Activated effector memory CD4-positive, alpha-beta T cell treated with anti-CD3 and anti-CD28 coated beads, Interleukin-2, amount 50 U/mL, for 16 hours (primary cell): ENCODE measurements at places on chromosomes 1 and 21.
A peak's percentile ranks its signal among the peaks of the same experiment; 100 is the strongest.

GRCh38 chr1:27686223-27686990, 14.4 kb upstream of the IFI6 start:
- no peak for DNase-seq

- DNase-seq = no peak
These were observed 282.7 kb downstream of the KIF26B start for GRCh38 chr1:245437369-245438062.

- no peak for DNase-seq
These were observed 2.2 kb downstream of the TMEM35B start for GRCh38 chr1:34982820-34983376.

DNA sequence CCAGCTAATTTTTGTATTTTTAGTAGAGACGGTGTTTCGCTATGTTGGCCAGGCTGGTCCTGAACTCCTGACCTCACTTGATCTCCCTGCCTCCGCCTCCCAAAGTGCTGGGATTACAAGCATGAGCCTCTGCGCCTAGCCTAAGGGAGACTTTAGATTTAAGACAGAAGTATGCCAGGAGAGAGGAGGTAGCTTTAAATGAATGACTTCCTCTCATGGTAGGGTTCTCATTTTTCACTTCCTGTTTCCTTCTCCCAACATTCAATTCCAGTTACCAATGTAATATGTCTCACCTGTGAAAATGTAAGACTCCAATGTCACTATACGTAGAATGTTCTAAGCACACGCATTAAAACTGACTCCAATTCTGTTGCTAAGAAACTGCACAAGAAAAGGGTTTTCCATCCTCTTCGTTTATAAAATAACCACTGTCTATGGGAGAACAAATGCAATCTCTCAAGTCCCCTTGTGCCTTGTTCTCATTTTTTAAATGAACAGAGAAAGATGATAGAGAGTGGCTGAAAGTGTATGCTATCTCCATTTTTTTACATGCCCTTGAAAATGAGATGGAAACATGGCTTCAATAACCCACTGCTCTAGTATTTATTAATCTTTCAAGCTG, 140.0 kb downstream of the SLC45A1 start:
- DNase-seq = no peak

- no peak for DNase-seq
These were observed 27.2 kb downstream of the DYRK1A start for GRCh38 chr21:37393786-37394185.

GRCh38 chr1:230350208-230350921, 75.8 kb downstream of the PGBD5 start:
- DNase-seq = no peak

- no peak for DNase-seq
These were observed 72.6 kb downstream of the TTC3 start for GRCh38 chr21:37145635-37146111.

GRCh38 chr1:11952455-11953109, 18.1 kb downstream of the PLOD1 start:
- DNase-seq = no peak

DNA sequence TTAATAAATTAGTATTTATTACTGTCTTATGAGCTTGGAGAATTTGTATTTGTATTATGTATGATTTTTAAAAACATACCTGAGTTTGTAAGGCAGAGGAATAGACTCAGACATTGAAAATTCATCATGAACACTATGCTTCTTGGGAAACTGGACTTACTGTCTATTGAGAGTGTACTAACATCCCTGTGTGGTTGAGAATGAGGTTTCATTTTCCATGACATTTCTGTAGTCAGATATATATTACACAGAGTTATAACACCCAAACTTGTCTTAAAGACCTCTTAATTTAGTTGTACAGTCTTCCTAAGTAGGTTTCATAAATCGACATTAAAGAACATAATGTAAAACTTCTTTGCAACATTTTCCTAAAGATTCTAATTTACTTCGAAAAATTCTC, 30.0 kb downstream of the PPP2R5A start:
- DNase-seq = no peak

GRCh38 chr1:214958486-214958885, 124.1 kb upstream of the KCNK2 start:
- no peak for DNase-seq

DNA sequence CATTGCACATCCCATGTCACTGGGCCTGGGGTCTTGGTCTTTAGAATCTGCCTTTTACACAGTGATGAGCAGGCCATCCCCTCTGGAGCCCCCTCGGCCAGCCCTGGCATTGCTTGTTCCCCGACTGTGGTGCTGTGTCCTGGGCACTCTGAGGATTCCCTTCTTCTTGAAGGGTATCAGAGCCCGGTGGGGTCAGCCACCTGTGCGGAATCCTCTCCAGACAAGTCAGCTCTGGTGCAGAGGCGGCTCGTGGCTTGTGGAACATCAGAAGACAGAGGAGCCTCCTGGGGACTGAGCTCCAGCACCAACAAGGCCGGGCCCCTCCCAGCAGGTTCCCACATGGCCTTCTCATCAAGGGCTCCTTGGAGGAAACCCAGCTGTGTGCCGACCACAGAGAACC, 57.9 kb upstream of the AJAP1 start:
- DNase-seq = no peak

DNA sequence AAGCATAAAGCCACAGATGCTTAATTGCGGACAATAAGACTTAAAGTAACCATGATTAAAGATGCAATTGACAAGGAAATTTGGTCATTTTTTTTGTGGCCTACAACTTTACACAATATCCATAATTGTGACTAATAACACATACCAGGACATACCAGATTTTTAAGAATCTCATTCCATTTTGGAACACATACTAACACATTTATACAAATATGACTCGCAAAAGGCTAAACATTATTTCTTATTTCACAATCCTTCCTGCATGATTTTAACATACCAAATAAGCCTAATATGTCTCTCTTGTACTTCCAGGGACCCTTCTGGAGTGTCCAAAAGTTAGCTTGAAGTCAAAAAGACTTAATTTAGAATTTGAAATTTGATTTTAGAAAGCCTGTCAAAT, 48.8 kb downstream of the DR1 start:
- DNase-seq = no peak

DNA sequence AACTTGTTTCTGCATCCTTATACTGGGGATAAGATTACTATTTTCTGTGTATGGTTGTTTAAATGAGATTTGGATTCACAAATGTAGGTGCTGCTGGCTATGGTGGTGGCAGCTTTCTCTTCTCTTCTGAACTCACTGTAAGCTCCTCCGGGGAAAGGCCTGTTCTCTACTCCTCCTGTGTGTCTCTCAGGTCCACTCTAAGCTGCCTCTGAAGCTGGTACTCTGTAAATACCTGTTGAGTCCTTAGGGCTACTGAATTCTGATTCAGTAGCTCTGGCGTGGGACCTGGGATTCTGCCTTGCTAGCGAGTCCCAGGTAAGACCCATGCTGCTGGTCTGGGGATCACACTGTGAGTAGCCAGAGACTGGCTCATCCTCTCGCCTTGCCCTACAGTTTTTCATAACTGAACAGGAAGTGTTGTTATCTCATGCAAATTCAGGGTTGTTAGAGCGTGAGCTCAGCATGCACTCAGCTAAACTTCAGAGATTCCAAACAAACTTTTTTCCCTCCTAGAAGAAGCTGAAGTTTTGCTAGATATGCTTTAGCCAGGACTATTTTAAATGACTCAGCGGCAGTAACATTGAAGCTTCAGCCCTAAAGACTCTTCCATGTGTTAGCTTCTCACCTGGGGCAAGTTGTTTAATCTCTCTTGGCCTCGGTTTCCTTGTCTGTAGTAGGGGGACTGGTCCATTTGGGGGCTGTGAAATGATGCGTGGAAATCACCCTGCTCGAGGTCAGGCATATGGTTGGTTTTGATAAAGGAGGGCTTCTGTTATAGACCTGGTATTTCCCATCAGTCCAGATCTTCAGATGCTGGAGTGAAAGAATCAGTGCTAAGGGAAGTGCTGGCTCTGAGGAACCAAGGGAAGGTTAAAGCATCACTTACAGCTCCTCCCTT, 271.5 kb upstream of the TMEM51 start:
- no peak for DNase-seq

- DNase-seq = peak; percentile 55
These were observed 3.6 kb upstream of the KIF17 start for GRCh38 chr1:20721117-20722061.
